Fibroblast of villous mesenchyme (primary cell): ENCODE measurements at places on chromosomes 16 and 17.

DNA sequence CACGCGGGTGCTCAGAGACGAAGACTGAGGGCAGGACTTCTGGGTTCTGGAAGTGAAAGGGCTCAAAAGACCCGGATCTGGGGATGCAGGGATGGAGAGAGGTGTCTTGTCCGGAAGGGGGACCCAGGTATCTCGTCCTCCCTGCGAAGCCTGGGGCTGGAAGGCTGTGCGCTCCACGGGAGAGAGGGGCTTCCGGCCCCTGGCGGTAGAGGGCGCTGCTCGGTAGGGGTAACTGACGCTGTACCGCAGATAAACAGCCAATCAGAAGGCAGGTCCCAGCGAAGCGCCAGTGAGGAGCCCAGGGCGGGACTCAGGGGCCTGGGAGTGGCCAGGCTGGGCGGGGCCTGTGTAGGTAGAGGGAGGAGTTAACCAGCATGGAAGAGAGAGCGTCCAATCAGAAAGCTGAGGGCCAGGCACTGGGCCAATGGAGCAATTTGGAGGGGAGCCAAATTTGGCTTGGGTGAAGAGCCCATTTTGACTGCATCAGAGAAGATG lies 804 bp downstream of the TGFB1I1 start:
- peak; percentile 93 for DNase-seq

DNA sequence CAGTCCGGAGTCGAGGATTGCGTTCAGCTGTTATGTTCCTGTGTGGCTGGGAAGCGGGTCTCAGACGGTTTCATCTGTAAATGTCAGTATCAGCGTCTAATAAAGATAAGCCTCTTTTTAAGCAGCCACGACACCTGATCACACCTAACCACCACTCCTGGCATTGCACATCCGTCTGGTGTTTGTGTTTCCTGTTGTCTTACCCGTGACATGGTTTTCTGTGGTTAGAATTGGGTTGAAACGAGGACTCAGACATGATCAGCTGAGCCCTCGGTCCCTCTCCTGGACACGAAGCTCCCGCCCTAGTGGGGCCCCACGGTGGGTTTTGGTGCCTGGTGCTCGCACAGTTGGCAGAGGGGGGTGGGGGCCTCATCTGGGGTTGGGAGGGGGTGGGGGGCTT lies 18.3 kb downstream of the CPNE7 start:
- DNase-seq = no peak

- DNase-seq = no peak
Measured at GRCh38 chr17:68199837-68200688, 47.8 kb upstream of the AMZ2 start.

- DNase-seq = peak; percentile 50
Measured at GRCh38 chr16:85750827-85751697, at the start of gene C16orf74. Gene C16orf74 (minus strand): TSS chr16:85751096. CDS start chr16:85735217, 15,879 bp downstream.

DNA sequence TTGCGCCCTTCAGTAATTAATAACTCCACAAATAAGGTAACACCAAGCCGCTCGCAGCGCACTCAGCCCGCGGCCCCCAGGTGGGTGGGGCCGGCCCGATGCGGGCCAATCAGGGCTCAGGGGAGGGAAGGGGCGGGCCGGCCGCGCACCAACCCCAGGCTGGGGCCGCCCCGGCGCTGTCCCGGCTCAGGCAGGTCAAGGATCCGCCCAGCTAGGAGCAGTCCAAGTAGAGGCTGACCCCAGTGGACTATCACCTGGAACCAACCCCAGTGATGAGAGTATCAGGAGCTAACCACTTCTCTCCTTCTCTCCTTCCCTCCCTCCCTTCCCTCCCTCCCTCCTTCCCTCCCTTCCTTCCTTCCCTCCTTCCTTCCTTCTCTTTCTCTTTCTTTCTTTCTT lies 110.8 kb downstream of the C16orf78 start:
- DNase-seq = no peak

DNA sequence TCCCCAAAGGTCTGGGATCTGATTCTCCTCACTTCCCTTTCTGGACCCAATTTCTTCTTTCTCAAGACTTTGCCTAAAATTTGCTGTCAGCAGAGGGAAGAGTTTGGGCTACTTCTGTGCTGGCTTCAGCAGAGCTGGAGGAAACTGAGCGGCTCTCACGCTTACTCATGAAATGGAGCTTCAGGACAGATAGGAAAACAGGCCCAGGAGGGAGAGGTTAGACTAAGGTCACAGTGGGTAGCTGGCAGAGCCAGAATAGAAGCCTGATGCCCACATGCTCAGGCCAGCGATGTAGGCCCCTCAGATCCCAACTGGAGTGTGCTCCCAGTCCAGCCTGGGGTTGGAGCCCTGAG lies 593 bp downstream of the SLC38A7 start:
- DNase-seq = peak; percentile 20

DNA sequence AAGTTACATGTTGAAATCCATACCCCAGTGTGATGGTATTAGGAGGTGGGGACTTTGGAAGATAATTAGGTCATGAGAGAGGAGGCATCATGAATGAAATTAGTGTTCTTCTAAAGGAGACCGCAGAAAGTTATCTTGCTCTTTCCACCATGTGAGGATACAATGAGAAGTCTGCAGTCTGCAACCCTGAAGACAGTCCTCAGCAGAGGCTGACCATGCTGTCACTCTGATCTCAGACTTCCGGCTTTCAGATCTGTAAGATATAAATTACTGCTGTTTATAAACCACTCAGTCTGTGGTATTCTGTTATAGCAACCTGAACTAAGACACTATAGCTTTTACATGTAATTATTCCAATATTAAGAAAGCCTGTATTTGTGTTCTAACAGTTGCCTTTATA lies 116.7 kb upstream of the CES5A start:
- DNase-seq = no peak

DNA sequence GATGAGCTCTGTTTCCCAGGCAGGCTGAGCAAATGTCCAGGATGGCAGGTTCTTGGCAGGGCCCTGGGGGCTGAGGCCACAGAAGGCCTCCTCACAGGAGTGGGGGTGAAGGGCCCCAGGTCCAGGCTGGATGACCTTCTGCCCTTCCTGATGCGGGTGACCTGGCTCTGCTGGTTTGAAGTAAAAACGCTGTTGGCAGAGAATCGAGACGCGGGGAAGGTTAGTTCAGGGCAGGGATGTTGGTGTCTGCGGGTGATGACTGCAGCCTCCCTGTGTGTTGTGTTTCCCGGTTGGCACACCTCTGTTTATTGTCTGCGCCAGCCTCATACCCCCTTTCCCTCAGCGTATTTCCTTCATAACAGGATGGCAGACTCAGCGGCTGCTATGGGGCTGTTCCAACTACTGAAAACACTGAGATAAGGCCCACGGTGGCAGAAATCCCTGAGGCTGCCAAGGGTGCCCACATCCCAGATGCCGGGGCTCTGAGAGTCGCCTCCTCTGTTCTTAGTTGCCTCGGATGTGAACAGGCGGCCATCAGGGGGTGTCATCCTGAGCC lies 104.6 kb downstream of the METRNL start:
- DNase-seq = no peak

- peak; percentile 28 for DNase-seq
Measured at GRCh38 chr16:4561596-4561995, 5.5 kb downstream of the C16orf96 start.

DNA sequence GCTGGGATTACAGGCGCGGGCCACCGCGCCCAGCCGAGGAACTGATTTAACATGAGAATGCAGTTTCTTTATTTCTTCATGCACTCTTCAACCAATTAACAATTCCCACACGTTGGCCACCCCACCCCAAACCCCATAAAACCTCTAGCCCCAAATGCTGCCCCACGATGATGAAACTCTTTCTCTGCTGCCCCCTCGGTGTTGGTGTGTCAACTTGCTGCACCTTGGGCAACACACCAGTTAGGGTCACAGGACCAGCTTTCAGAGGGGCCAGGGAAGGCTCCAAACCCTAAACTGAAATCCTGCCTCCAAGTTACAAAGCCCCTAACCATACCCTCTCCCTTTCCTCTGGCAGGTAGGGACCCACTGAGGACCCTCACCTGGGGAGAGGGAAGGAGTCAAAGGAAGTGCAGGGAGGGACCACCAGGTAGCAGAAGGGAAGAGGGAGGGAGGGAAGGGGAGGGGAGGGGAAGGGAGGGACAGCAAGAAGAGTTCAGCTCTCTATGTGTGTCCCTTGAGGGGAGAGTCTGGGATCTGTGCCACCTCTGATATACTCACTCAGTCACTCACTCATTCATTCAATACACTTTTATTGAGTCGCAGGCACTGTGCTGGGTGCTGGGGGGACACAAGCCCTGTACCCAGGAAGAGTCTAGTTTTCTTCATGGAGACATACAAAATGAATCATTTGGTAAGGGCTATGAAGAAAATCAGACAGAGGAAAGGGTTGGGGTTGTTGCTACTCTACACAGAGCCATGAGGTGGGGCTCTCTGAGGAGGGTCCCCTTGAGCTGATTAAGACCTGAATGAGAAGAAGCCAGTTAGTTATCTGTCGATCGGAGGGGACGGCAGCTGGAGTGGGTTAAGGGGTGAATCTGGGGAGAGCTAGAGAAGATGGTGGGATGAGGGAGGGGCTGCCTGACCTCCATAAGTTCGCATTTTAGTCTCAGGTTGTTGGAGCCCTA lies 3.9 kb downstream of the PLXDC1 start:
- DNase-seq = no peak

DNA sequence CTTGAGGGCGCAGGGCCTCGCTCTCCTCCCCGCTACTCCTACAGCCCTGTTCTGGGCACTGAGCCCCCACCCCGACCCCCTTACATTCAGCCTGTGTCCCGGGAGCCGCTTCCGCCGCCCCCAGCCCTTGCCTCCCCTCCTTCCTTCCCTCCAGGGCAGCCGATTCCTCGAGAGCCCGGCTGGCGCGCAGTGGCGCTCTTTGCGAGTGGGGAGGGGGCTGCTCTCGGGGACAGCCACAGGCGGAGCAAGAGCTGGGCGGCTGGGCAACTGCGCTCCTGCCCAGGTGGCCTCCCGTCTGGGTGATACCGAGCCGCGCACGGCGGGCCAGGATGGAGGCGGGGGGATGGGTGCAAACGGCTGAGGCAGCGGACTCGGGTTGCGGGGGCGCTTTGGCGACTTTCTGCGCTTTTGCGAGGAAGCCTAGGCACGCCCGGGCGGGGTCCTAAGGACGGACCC lies 1.2 kb downstream of the MMP15 start:
- DNase-seq = no peak

GRCh38 chr16:29230671-29231096 lies 175.8 kb downstream of the NPIPB11 start:
- peak; percentile 53 for DNase-seq

GRCh38 chr16:66296591-66296990 lies 69.9 kb upstream of the CDH5 start:
- no peak for DNase-seq

GRCh38 chr16:86426063-86426642 lies 84.2 kb upstream of the FOXF1 start:
- DNase-seq = no peak

GRCh38 chr17:62631936-62632924 lies 4.8 kb downstream of the MRC2 start:
- DNase-seq = no peak

DNA sequence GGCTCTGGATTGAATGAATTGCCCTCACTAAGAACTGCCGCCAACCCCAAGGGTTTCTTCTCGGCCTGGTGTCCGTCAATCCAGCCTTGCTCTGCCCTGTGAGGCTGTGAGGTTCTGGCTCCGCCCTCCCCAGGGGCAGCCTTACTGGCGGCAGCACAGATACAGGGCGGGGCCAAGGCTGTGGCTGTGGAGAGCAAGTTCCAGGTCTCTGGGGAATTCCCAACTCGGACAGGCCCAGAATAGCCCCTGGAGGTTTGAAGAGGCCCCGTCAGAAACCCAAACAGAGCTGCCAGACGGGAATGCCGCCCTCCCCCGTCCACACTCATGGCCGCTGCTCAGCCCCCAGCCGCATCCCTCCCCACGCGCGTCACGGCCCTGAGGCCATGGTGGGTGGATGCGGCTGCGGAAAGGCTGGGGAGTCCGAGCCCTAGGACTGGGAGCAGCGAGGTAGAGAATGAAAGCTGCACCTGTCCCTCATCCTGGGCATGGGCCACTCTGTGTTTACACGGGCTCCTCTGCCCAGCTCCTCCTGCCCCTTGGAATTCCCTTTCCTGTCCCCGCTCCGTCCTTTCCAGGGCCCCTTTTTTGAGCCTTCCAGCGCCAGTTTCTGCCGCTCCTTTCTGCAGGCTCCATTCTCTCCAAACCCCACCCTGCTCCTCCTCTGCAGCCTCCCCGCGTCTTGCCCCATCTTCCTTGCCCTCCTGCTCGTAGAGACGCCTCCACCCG lies 660 bp upstream of the PRRT2 start:
- DNase-seq = peak; percentile 98

GRCh38 chr16:54817432-54817831 lies 113.2 kb upstream of the IRX5 start:
- no peak for DNase-seq

DNA sequence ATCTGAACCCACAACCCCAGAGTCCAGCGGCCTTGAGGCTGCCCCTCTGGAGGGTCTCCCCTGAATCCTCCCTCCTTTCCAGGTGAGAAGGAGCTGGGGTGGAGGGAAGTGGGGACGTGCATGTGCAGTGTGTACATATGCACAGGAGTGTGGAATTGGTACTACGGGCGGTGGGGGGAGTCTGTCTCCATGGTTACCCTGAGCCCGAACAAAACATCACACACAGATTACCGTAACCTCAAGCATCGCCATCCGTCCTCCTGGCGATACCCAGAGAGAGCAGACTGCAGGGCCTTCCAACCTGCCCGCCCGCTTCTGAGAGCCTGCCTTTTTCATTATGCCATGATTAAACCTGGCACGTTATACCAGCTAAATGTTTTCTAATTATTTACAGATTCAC lies 25.1 kb downstream of the GSG1L start:
- no peak for DNase-seq

DNA sequence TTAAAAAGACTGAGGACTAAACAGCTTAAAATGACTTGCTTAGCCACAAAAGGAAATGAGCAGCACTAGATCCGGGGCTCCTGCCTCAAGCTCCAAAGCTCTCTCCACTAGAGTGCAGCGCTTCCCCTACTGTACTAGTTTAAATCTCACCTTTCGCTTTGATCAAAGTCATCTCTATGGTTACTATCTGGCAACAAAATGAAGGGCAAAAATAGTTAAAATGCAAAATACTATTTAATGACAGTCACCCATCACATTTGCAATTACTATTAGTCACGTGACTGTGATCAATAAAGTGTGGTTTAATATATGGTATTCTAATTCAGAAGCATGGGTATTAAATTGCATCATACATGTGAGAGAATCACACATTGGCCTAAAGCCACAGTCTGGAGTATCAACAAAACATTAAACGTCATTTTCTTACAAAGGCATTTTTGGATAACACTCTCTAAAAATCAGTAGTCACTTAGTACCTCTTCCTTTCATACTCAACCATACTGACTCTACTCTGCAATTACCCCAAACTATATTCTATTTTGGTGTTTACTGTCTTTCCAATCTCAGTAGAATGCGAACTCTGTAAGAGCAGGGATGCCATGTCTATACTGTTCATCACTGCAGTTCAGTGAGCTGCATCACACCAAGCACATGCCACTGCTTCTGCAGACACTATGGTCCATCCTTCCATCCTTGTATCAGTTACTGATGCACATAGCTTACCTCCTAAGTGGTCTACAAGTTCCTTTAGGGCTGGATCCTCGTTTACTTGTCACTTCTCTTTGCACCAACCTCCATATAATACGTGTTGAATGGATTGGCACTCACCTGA lies 6.2 kb downstream of the PSMD12 start:
- no peak for DNase-seq

DNA sequence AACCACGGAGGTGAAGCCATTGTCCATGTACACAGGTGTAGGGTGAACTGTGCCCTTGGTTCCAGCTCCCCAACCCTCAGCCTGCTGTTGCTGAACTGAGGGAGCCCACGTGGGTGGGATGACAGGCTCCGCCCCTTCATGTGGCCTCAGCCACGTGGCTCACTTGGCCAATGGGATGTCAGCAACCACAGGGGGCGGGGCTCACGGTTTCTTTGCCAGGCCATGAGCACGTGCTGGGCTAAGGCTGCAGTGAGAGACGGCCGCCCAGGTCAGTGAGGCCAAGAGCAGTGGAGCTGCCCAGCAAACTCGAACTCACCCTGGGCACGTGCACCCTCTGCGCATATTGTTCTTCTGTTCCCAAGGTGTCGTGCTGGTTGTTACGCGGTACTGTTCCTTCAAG lies 282.6 kb downstream of the IRF8 start:
- DNase-seq = no peak
